ENCODE measurements at places on chromosomes 13 and 19.

- DNase-seq: no peak
Measured at GRCh38 chr13:112615391-112615790, 27.4 kb upstream of the TUBGCP3 start.

DNA sequence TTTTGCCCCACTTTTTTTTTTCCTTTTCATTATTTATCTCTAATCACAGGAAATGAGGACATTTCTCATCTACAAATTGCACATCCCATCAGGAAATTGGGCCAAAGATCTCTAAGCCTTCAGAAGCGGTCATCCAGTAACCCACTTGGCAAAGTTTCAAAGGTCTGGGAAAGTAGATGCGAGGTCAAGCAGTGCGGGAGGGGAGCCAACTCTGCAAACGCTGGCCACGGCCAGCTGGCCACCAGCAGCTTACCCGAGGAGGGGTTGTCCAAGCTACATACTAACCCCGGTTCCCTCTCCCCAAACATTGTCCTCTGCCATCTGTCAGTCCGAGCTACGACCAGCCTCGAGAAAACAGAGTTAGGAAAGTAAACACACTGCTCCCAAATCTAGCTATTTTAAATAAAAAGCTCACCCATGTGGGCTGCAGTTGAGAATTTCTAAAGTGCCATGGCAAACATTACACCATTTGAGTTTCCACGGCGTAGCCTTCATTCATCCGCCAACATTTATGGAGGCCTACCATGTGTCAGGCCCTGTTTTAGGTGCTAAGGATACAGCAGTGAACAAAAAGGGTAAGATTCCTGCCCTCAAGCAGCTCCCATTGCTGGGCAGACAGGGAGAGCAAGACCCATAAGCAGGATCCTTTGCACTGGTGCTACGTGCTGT lies 11.5 kb downstream of the FFAR2 start:
- no peak for DNase-seq

GRCh38 chr13:37959284-37959683 lies 89.7 kb upstream of the TRPC4 start:
- no peak for DNase-seq

DNA sequence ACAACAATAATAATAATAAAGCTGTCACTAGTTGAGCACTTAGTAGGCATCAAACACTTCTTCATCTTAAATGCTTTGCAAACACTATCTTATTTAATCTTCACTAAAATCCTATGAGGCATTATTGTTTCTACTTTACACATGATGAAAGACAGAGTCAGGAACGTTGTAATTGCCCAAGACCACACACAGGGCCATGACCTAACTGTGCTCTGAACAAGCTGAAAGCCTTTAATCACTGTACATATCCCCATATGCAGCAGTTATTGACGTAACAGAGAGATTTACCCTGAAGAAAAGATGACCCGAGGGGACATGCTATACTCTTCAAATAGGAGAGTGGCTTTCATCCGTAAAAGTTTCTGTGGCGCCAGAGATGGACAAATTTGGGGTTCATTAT lies 53.0 kb downstream of the SACS start:
- no peak for DNase-seq

GRCh38 chr13:25777509-25777908 lies 274.3 kb downstream of the SHISA2 start:
- no peak for DNase-seq

- no peak for DNase-seq
Measured at GRCh38 chr13:113622791-113623490, 35.1 kb downstream of the ATP4B start.

DNA sequence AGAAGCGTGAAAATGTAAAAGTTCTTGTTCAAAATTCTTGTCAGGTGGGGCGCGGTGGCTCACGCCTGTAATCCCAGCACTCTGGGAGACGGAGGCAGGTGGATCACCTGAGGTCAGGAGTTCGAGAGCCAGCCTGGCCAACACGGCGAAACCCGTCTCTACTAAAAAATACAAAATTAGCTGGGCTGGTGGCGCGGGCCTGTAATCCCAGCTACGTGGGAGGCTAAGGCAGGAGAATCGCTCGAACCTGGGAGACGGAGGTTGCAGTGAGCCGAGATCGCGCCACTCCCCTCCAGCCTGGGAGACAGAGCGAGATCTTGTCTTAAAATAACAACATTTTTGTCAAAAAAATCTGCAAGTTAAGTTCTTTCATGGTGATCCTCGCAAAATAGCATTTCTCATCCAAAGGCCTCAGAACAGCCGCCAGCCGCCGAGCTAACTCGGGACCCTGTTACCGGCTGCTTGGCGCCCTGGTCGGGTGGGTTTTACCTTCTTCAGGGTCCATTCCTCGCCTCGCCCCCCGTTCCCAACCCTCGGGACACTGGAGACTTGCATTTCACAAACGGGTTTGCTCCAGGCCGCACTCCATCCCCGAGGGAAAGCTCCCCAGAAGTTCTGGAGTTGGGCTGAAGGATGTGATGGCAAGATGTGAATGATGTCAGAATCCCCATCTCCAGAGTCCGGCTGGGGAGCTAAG lies 1.6 kb downstream of the LATS2 start:
- DNase-seq: no peak

- peak; percentile 18 for DNase-seq
Measured at GRCh38 chr19:35596366-35596999, 10.5 kb downstream of the PMIS2 start.

DNA sequence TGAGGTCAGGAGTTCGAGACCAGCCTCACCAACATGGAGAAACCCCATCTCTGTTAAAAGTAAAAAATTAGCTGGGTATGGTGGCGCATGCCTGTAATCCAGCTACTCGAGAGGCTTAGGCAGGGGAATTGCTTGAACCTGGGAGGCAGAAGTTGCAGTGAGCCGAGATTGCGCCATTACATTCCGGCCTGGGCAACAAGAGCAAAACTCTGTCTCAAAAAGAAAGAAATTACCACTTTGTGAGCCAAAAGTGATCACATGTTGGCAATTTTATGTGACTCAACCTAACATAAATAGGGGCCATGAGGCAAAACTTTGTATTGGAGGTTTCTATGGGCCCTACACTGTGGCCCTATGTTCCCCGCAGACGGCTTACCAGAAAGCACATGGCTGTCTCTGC lies 72.2 kb downstream of the MAP4K1 start:
- no peak for DNase-seq

DNA sequence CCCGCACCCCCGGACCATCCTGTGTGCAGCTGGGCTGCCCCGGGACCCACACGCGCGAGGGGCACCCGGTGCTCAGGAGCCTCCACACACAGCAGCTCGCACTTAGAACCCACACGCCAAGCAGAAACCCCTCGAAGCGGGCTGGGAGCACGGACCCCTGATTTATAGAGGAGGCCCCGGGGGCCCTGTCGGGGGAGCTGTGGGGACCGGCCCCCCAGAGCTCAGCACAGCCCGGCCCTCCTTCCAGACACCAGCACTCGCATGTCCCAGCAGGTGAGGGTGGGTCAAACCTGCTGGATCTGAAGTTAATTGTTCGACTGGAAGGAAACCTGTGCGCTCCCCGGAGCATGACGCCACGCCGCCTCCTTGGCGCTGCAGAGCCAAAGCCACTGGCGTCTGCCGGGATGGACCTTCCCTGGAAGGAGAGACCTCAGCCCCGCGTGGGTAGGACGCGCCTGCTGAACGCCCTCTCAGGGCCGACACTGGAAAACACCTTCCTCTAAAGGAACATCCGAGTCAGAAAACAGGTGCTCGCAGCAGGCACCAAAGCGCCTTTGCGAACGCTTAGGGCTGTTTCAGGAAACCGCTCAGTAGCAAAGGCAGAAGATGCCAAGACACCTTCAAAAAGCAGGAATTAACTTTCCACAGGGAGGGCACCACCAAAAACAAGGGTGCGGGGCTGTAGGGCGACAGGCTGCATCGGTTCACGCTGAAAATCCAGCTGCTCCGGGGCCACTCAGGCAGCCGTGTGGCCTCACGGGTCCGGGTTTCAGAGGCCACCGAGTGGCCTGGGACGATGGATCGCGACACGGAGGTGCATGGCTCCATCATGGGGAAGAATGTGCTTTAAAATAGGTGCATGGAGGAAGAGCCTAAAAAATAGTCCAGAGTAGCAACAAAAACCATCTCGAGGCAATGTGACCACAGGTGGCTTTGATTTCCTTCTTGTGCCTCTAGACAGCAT lies 37.8 kb upstream of the GRTP1 start:
- DNase-seq: no peak

DNA sequence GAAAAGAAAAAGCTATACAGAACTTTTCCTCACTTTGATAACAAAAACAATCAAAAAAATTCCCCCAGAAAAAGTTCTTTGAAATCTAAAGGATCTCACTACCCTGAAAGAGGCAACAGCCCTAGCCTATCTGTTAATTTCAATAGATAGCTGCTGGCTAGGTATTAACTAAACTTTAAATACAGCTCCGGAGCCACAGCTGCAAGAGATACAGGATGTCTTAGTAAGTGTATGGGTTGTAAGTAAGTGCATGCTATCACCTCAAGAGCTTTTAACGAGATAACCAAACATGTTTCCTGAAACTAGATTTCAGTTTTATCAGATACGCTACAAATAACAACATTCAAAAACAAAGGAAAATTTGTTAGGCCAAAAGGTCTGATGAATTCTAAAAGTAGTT lies 148.4 kb downstream of the KLF12 start:
- DNase-seq: no peak

GRCh38 chr19:56315077-56315828 lies 614 bp upstream of the ZSCAN5A start:
- DNase-seq: peak; percentile 98

All from NCI-H2171 treated with DMSO at 0.1 percent for 48 hours (cell line).